Testis (tissue), 5 donors: ENCODE measurements at places on chromosomes 6 and 20. TPM values are rescaled to one million over a fixed set of nuclear protein-coding genes. Genes with fewer than 3 reads are reported as not detected.

DNA sequence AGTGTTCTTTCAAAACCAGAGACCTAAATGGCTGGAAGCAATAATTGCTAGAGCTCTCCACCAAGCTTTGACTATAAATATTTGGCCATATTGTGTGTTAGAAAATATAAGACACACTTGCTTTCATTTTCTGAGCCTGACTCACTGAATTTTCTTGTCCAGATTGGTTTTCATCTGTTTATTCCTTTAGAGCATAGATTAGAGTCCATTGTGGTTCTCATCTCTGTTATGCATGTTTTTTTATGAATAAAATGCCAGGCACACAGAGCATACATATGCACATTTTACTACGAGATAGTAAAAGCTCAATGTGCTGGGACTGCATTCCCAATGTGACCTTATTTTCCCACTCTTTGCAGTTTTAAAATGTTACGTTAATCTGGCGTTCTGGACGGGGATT, 115.3 kb upstream of the MLIP start:
- no peak overlapping the region for H3K4me3 ChIP-seq
- H3K27ac ChIP-seq: no peak overlapping the region
- H3K36me3 ChIP-seq: no peaks in the 10 kb centered on the region
- DNase-seq: no peak
- H3K4me1 ChIP-seq: no peaks in the 10 kb centered on the region

GRCh38 chr6:11810039-11810541, 31.5 kb upstream of the ADTRP start:
- no peaks in the 10 kb centered on the region for H3K27me3 ChIP-seq
- H3K4me1 ChIP-seq: peaks cover 20% of the 10 kb centered on the region
- peak overlapping the region; percentile 40 for H3K27ac ChIP-seq
- no peaks in the 10 kb centered on the region for H3K36me3 ChIP-seq
- no peak overlapping the region for H3K4me3 ChIP-seq

Gene ANKRD66
- not detected for total RNA-seq

Gene SLC2A10
- 12.0 TPM for total RNA-seq

- no peak overlapping the region for H3K4me3 ChIP-seq
- H3K27ac ChIP-seq: no peak overlapping the region
- H3K36me3 ChIP-seq: no peaks in the 10 kb centered on the region
Measured at GRCh38 chr20:33561692-33562601, 72.1 kb downstream of the CBFA2T2 start.
